H54 (cell line): ENCODE measurements at places on chromosomes 1 and 21.

DNA sequence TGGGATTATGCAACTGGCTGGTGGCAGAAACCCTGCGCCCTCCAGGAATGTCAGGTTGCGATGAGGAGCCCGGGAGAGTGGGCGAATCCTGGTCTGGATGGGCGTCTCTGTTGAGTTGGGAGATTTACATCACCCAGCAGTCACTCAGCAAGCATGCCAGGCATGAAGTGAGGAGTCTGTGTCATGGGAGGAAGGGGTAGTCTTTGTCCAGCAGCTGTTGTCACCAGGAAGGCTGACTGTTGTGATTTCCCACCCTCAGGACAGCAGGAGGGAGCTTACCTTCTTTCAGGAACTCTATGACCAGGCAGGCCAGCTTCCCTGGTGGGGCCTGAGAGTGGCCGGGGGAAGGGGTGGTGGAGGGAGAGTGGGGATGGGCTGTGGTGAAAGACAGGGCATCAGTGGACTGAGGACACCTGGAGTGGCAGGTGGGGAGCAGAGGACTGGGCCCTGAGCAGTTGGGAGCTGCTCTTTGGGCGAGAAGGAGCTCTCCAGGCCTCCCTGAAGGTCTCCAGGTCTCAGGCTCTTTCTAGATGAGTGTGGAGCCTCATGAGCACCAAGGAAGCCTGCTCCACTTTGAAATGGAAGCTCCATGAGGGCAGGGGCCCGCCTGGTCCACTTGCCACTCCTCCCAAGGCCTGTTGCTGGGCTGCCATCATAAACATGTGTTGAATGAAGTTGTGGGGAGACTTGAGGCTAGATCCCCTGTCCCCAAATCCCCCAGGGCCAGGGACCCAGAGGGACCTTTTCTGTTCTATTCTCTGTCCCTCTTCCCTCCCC lies 21.3 kb upstream of the PKP1 start:
- DNase-seq = no peak

GRCh38 chr1:12450090-12450755 lies 167.8 kb downstream of the DHRS3 start:
- DNase-seq = no peak

DNA sequence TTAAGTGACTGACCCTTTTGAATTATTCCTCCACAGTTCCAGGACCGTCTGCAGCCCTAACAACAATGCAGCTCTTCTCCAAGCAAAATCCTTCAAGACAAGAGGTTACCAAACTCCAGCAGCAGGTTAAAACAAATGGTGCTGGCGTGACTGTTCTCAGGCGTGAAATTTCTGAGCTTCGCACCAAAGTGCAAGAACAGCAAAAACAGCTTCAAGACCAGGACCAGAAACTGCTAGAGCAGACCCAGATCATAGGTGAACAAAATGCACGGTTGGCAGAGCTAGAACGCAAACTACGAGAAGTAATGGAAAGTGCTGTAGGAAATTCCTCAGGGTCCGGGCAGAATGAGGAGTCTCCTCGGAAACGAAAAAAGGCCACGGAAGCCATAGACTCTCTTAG lies 25.7 kb upstream of the DEGS1 start:
- DNase-seq = no peak

- no peak for DNase-seq
Observed at GRCh38 chr21:16536643-16537434, 807.1 kb downstream of the USP25 start.

- DNase-seq = no peak
Observed at GRCh38 chr1:150479927-150480352, 7.3 kb upstream of the TARS2 start.

DNA sequence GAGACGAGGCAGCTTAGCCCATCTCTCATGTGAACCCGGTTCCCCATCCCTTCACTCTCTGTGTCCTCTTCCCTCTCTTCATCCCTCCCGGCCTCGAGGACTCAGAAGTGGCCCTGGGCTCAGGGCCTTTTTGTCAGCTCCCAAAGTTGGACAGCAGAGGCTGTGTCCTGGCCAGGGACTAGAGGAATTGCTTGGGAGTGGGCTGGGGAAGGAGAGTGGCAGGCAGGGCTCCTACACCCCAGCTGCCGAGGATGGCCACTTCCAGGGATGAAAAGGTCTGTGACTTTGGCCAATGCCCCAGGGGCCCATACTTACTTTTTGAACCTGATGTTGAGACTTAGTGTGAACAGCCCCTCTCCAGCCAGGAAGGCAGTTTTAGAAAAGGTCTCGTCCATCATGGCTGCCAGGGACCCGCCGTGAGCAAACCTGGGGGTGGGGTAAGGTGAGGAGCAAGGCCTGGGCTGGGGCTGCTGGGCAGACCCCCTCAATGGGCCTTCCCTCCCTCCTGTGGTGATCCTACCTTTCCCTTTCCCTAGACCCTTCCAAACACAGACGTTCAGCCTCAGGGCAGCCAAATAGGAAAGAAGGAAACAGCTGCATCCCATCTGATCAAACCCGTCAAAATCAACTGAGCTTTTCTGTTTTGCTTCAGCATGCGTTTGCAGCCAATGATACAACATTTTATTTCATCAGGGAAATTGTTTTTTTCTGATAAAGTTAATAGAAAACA lies 5.5 kb downstream of the THEM5 start:
- DNase-seq = no peak

DNA sequence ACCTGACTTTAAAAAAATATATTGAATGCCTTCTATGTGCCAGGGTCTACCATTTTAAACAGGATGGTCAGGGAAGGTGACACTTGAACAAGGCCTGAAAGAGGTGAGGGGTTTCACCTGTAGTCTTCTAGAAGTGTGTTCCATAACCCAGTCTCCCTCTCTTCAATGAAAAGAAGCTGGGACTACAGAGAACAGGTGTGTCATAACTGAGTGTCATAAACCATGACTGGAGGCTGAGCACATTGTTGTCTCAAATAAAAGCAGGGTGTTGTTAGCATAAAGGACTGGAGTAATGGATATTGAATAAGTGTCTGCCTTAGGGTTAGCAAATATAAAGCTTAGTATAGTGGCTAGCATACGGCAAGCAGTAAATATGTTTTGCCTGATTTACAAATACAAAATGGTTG lies 65.4 kb downstream of the SYDE2 start:
- DNase-seq = no peak

- DNase-seq = no peak
Observed at GRCh38 chr1:112325504-112325903, 70.5 kb upstream of the CTTNBP2NL start.

- peak; percentile 59 for DNase-seq
Observed at GRCh38 chr1:15352128-15352957, 57.3 kb upstream of the EFHD2 start.

DNA sequence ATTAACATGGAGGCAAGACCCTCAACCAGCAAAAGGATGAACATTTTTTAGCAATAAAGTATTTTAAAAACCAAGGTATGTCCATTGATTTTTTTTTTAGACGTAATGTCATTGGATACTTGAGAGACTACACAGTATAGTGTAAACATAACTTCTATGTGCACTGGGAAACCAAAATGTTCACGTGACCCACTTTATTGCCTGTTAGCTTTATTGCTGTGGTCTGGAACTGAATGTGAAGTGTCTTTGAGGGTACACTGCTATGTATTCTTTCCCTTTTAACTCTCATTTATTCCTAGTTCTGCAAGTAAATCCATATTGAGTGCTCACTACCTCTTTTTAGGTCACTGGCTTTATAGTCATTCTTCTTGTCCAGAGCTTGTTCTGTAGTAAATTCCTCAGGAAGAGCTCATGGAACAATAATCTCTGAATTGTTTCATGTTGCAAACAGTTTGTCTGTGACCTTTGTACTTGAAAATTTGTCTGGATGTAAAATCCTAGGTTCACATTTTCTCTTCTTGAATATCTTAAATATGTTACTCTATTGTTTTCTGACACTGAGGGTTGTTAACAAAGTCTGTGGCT lies 20.6 kb downstream of the ABCD3 start:
- DNase-seq = no peak

GRCh38 chr1:227944931-227945890 lies 2.5 kb downstream of the WNT9A start:
- no peak for DNase-seq

- no peak for DNase-seq
Observed at GRCh38 chr1:202200112-202200548, 6.5 kb downstream of the LGR6 start.

DNA sequence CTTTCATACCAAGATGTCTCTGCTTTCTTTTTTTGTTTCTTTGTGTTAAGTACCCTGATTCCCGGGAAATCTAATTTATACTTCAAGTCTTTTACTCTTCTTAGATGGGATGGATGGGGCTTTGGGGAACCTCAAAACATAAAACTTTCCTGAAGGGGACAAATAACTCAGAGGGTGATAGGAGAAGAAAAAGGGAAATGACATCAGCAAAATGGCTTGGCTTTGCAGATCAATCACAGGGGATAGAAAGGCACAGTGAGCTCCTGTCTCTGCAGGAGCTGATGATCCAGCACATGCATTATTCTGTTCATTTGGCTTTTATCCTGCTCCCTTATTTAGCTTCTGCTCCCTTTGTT lies 1.4 kb upstream of the CA14 start:
- DNase-seq = no peak

GRCh38 chr1:6450005-6450450 lies 15.9 kb downstream of the TNFRSF25 start:
- no peak for DNase-seq

DNA sequence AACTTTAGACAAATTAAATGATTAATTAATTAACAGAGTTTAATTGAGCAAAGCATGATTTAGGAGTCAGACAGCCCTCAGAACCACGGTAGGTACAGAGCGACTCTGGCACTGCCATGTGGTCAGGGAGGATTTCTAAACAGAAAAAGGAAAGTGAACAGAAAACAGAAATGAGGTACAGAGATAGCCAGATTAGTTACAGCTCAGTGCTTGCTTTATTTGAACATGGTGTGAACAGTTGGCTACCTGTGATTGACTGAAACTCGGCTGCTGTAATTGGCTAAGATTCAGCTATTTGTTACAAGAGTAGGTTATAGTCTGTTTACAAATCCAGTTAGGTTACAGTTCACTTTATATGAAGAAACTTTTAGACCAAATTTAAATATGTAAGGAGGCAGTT lies 163.0 kb upstream of the TNR start:
- no peak for DNase-seq

DNA sequence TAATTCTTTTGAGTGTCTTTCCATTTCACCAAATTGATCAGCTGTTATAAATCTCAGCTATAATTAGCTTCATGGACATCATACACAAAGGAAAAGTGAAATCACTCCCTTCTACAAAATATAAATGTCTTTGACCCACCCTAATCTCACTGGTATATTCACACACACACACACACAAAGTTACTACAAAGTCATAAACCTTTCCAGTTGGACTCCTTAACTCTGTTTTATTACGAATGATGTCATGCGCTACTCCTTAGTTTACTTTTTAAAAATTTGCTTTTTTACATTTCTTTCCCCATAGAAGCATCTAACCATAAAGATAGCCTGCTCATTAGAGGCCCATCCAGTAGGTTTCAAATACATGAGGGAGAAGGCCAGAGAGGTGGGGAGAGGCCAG lies 103.0 kb downstream of the SLC30A10 start:
- no peak for DNase-seq

DNA sequence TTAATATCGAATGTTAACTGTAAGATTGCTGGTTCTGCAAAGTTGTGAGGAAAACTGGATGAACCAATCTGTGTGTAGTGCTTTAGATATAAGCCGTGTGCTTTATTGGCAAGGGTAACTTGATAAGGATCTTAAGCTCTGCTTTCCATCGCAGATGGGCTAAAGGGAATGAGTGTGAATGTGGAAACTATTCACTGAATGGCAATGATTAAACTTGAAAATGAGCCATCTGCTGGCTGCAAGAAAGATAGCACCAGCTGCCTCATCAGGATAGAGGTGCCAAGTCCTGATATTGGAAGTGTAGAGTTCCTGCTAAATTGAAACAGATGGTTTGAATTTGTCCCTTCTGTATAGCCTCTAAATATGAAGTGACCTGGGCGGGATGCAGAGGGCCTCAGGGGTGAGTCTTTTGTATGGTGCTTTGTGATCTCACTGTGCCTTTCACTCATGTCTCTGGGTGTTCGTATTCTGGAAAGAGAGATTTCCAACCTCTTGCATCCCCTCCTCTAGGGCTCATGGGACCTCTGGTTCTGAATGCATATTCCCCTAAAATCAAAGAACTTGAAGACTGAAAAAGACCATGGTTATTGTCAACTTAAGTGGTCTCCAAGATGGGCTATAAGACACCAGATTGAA lies 9.2 kb downstream of the FCRL3 start:
- DNase-seq = peak; percentile 5

- no peak for DNase-seq
Observed at GRCh38 chr1:89363196-89363595, 663 bp upstream of the GBP6 start.

DNA sequence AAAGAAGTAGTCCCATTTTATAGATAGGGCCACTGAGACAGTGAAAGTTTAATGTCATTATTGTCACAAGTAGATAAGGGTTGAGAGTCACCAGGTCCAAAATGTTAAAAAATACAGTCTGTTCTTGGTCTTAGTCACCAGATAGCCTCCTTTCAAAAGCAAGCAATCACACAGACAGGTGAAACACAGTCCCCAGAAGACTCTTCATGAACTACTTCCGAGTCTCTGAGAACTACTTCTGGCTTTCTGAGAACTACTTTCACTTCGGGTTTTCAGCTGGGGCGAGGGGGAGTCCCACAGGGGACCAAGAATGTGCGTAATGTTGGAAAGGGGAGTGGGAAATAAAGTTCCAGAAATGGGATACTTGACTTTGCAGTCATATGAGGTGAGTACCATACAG lies 143.2 kb downstream of the HHIPL2 start:
- no peak for DNase-seq

GRCh38 chr1:233514946-233515391 lies 98.9 kb upstream of the KCNK1 start:
- DNase-seq = no peak

GRCh38 chr1:212610575-212610967 lies 2.0 kb downstream of the ATF3 start:
- DNase-seq = no peak

DNA sequence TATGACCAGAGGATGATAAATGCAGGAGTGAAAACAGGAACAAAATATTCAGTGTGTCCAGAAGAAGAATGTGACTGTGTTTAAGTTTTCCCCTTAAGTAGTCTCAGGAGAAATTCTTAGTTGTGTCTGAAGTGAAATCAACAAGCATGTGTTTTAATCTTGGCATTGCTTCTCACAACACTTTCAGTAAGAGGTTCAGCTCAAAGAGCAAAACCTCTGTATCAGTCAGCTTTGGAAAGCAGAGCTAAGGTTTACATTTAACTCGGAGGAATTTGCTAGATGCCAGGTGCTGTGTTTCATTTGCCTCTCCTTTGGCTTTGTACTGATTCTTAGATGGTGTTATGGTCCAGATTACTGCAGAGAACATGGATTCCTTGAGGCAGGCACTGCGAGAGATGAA lies 28.6 kb downstream of the CC2D1B start:
- DNase-seq = no peak

DNA sequence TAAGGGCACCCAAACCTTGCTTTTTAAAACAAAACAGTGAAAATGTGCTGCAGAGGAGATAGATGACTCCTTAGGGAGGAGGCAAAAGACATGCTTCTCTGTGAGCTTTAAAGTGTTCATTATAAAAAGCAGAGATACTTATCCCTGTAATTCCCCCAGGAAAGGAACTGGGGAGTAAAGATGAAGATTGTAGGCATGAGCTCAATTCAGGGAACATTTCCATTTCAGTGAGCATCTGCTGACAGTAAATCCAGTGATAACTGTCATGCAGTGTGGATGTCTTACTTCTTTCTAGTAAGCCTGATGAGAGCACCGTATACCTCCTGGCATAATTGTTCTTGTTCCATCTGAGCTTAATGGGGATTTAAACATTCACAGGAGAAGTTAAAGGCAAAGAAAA lies 1296.5 kb downstream of the MRPL39 start:
- no peak for DNase-seq

GRCh38 chr1:211169353-211169752 lies 35.4 kb upstream of the KCNH1 start:
- no peak for DNase-seq
